Neural progenitor cell (in vitro differentiated cells): ENCODE measurements at places on chromosomes 5 and 9. TPM values are rescaled to one million over a fixed set of nuclear protein-coding genes. Genes with fewer than 3 reads are reported as not detected.

- no peak for DNase-seq
Measured at GRCh38 chr9:73083519-73083918, 68.1 kb upstream of the ANXA1 start.

- DNase-seq, result no peak
Measured at GRCh38 chr9:108654566-108654965, 201.2 kb downstream of the ACTL7B start.

DNA sequence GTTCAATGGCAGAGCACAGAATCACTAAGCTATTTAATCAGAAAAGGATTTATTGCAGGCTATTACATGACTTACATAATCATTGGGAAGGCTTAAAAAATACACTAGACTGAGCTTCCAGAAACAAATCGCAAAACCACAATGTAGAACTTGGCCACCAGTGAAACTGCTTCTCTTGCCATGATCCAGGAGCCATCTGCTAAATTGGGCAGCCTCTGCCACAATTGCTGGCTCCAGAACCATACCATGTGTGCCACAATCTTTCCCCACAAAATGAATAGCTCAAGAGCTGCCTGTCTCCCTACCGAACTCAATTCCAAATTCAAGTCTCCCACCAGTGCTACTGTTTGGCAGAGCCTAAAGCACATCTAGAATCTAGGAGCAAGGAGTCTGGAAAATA, 9.8 kb upstream of the ERAP1 start:
- DNase-seq, result no peak

DNA sequence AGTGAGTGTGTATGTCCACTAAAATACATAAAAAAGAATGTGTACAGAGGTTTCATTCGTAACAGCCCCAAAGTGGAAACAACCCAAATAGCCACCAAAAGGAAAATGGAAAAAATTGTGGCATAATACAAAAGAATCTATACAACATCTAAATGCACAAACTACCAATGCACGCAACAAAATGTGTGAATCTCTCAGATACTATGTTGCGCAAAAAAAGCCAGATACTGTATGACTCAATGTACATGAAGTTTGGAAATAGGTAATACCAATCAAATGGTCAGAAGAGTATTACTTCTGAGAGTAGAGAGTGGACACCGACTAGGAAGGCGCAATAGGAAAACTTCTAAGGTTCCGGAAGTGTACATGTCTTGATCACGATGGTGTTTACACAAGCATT, 2.4 kb downstream of the XPA start:
- no peak for DNase-seq

GRCh38 chr9:5191985-5192384, 6.5 kb upstream of the INSL6 start:
- no peak for DNase-seq

Gene CDKN2A
- not detected in 2 replicates for total RNA-seq

Gene CCL27
- total RNA-seq, result 0.37 and 0.67 TPM in 2 replicates

Gene GPR150
- total RNA-seq, result 0.12 TPM in 1 of 2 replicates, not detected in the other
